ENCODE measurements at places on chromosomes 4 and X.
A peak's percentile ranks its signal among the peaks of the same experiment; 100 is the strongest.

- DNase-seq, result no peak
Observed at GRCh38 chr4:138317175-138317748, 75.1 kb upstream of the SLC7A11 start.

DNA sequence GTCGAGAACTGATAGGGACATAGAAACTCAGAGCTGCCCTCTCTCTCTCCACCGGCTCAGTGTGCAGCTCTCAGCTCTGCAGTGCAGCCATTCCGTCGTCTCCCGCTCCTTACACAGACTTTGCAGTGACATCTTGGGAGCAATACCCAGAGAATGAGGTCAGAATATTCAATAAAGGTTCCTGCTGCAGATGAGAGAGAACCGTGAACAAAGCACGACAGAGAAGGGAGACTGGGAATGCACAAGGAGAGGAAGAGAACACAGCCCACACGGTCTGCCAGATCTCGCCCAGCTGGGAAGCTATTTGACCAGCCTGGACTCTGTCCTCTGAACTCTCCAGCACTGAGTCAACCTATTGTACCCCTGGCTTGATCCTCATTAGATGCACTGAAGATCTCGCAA, 118.0 kb upstream of the PPARGC1A start:
- DNase-seq, result no peak

GRCh38 chr4:64250488-64250887, 158.8 kb downstream of the TECRL start:
- DNase-seq, result no peak

DNA sequence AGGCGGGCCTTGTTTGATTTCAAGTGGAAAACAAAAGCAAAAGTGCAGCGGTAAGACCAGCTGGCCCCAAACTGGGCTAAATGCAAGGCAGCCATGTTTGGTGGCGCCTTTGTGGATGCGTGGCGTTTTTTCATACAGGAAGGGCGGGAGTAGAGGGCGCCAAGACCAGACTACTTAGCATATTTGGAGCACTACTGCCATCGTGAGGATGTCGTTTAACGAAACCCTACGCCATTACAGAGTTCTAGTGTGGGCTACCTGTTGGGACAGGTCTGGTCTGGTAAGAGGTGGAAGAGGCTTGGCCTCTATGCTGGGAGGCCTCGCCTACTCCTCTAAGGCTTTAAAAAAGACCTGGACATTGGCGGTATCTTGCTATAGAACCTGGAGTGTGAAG, 230.7 kb upstream of the STK26 start:
- DNase-seq, result no peak

DNA sequence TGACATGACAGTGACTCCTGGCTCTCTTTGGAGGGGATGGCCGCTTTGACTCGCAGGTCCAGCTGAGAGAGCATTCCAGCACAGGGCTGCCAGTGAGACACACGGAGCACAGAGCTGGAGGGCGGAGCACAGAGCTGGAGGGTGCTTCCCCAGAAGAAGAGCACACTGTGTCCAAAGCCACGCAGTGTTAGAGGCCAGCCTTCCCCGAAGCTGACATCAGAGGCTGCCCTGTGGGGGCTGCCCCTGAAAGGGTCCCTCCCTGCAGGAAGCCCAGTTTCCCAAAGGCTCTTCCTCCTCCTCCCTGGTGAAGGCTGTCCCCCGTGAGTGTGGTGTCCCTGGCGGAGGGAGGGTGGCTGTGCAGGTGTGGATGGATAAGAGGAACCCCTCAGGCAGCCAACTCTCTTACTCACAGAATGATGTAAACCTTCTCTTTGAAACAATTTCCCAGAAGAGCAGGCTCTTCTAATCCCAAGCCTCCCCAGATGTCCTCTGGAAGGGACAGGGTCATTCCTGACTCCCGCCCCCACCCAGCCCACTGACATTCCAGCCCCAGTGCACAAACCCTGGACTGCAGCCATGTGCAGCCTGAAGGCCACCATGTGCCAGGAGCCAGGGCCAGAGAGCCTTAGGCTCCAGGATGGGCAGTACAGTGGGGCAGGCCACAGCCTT, 53.4 kb downstream of the PSAPL1 start:
- DNase-seq, result no peak

DNA sequence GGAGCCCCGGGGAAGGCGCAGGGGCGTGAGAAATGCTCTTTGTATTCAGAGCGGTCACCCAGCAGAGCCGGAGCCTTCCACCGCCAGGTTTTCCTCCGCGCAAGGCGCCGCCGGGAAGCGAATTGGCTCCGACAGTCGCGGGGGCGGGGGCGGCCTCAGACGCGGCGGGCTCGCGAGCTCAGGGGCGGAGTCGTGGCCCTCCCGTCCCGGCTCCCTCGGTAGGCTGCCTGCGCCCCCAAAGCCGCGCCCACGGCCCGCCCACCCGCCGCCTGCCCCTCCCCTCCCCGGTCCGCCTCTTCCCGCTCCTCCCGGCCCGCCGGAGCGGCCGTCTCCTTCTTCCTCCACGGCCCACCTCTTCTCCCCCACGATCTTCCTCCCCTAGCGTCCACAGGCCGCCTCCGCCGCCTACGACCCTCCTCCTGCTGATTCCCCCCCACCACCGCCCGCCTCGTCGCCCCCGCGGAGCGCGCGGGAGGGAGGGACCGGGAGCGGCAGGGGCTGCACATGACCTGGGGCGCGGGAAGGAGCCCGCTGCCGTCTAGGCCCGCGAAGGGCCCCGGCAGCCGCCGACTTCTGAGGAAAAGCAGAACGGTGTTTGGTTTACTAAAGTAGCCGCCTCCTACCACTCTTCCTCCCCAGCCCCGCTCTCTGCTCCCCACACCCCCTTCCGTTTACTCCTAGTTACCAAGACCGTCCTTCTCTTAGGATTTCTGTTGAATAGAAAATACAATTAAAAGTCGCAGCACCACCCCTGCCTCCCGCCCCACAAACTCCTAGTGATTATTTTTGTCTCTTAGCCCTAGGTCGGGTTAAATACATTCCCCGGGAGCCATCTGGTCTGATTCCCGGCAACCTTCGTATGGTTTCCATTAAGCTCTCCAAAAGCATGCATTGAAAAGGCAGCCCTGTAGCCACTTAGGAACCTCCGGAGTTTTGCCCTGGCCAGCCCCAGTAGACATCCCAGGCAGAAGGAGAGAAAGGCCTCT, 53.2 kb downstream of the C4orf51 start:
- DNase-seq, result peak; percentile 62

DNA sequence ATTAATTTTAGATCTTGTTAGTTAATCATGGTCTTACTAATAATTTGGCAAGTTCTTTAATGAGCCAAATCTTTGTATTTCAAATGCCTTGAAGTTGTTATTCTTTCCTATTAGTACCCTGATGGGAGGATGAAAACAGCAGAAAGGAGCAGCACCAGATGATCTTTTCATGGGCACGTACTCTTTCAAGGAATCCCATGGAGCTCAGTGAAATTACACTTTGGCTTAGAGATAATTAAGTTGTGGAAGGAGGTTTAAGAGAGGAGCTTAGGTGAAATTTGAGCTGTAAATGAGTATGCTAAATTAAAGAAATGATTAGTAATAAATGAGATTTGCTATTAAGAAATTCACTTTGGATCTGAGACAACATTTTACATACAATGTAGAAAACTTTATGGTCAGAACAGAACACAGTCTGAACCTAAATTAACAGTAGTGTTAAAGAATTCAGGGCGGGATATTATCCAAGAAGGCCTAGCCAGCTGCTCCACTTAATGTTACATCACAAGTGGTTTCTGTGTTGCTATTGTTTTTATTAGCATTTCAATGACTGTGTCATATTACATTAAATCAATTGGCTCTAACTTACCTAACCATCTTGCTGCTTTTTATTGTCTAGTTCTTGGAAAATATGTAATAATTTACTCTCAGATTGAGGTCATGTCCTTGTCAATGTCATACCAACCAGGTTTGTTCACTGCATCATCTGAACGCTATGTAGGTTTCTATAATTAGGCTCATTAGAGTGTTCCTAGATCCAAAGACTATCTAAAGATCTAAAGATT, 3.9 kb downstream of the MTHFD2L start:
- no peak for DNase-seq

DNA sequence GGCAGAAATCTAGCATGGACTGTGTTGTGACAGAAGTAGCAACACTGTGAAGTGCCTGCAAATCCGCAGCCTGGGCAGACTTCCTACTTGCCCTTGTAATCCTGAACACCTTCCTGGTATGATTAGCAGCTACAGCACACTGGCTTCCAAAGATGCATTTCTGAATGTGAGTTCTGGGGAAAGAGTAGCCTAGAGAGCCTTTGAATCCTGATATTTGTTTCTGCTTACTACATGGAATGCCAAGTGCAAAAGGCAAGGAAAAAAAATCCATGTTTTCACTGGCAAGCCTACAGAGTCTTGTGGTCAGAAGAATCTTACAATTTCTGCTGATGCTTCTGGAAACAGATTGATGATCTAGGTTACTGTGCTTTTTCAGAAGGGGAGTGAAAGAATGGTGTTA, 223.7 kb downstream of the COL25A1 start:
- DNase-seq, result no peak

Measured in stimulated activated CD4-positive, alpha-beta T cell treated with anti-CD3 and anti-CD28 coated beads, Interleukin-1b, Interleukin-23, amount 100 ng/mL, for 1 hour (primary cell).